ENCODE measurements at places on chromosomes 6 and 20.

DNA sequence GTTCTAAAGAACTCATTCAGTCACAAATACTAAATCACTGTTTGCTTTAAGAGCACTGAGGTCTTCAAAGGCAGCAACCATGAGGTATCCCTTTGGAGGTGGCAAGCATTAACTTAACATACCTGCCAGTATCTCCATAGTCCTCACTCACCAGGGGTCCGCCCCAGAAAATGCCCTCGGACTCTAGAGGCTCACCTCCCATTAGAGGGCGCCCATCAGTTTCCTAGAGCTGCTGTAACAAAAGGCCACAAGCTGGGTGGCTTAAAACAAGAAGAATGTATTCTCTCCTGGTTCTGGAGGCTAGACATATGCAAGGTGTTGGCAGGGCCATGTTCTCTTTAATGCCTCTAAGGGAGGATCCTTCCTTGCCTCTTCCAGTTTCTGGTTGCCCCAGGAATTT, 12.0 kb upstream of the RNGTT start:
- no peak for DNase-seq

- no peak for DNase-seq
Observed at GRCh38 chr6:149999636-150000035, 25.7 kb downstream of the RAET1L start.

- DNase-seq = peak; percentile 74
Observed at GRCh38 chr20:51528263-51529027, 14.1 kb downstream of the NFATC2 start.

- no peak for DNase-seq
Observed at GRCh38 chr20:15199698-15200097, 862.3 kb upstream of the FLRT3 start.

- no peak for DNase-seq
Observed at GRCh38 chr20:47276251-47276650, 80.2 kb downstream of the ZMYND8 start.

GRCh38 chr20:60055740-60056139, 97.5 kb downstream of the CDH26 start:
- DNase-seq = peak; percentile 43

DNA sequence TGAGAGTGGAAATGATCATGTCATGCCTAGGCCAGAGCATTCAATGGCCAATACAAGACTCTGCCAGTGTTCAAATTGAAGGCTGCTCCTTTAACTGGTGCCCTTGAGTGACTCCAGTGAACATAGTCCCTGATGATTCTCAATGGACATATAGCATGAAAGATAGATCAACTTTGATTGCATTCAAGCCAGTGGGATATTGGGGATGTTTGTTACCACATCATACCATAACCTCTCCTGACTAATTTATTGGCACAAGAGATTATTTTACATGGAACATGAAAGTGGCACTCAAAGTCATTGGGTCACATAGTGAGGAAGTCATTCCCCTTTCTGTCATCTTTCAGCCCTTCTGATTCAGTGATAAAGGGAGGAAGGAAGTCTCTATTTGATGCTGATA, 139.0 kb downstream of the EYA2 start:
- DNase-seq = no peak

DNA sequence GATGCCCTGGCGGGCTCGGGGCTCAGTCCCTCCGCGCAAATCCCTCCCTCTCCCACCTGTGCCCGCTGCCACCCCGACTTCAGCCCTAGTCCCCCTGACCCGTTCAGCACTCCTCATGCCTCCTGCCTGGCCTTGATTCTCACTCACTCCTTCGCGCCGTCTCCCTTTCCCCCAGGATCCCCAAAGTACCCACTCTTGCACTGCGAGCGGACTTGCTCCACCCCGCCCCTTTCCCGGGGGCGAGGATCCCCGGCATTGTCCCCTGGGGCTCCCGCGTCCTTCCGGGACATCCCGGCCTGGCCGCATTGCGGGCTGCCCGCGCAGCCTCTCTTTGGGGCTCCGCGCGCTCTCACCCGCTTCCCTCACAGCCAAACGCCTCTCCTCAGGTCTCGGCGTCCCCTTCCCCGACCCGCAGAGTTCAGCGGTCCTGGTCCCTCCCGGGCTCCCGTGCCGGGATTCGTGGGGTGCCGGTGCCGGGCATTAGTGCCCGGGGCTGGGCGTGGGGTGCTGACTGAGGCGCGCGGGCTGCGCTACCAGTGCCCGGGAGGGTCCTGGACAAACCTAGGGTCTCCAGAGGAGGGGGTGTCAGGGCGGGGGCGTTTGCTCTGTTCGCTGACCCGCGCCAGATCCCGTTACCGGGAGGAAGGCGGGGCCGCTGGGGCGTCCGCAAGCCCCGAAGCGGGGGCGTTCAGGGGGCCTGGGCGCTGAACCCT, 45.5 kb upstream of the SUPT3H start:
- DNase-seq = peak; percentile 72

- no peak for DNase-seq
Observed at GRCh38 chr20:39851459-39851858, 837.6 kb downstream of the MAFB start.

- DNase-seq = no peak
Observed at GRCh38 chr6:154476494-154476893, 34.0 kb downstream of the CNKSR3 start.

DNA sequence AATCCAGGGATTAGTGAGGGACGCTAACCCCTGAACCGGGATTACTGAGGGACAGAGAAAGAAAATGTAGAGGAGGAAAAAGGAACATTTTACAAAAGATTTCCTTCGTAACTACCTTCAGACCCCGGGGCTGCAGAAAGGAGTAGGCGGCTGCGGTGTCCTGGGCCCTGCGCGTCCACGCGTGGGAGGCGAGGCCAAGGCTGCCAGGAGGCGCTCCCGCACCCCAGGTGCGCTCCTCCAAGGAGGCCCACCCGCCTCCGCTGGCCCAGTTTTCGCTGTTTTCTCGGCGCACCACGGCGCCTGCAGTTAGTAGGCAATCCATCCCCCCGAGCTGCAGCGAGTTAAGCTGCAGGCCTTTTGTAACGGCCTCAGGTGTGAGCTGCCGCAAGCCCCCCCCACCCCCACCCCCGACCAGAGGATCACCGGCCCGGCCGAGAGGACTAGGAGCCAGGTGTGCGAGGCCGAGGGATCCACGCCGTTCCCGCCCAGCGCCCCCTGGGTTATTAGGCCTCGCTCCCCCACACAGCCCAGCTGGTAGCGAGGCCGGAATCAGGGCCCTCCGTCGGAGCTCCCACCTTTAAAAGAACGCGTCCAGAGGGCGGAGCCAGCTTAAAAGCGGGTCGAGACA, 380.3 kb upstream of the ARID1B start:
- DNase-seq = peak; percentile 19

- no peak for DNase-seq
Observed at GRCh38 chr6:11804701-11805100, 26.1 kb upstream of the ADTRP start.

- DNase-seq = no peak
Observed at GRCh38 chr6:129364037-129364436, 345.9 kb downstream of the ARHGAP18 start.

DNA sequence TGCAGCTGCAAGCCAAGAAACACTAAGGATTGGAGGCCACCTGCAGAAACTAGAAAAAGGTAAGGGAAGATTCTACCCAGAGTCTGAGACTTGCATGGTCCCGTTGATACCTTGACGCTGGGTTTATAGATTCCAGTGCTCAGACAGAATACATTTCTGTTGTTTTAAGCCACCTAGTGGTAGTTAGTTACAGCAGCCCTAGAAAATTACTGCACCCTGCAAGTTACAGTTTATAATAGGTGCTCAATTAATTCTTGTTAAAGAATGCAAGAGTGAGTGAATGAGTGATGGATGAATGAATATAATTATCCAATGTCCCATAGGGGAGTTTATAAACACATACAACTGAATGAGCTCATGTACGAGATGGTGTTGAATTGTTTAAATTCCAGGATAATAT, 453.1 kb upstream of the SLC35B3 start:
- no peak for DNase-seq

GRCh38 chr6:31558631-31559500, 11.5 kb downstream of the NFKBIL1 start:
- DNase-seq = peak; percentile 56

GRCh38 chr20:15267935-15268334, 930.5 kb upstream of the FLRT3 start:
- no peak for DNase-seq

DNA sequence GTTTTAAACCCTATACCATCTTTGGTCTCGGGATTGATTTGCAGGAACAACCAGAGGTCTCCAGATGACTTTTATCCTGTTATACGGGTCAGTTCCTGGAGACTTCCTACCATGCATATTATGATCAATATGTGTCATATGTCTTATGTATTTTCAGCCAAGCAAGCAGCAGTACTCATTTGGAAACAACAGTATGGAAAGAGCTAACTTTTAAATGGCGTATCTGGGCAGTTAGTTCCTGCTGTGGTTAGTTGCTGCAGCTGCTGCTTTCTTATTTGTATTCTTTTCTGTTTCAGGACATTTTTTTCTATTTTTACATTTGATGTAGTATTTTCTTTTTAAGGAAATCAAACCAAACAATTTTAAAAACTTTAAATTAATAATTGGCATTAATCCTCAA, 207.5 kb downstream of the MANEA start:
- no peak for DNase-seq

DNA sequence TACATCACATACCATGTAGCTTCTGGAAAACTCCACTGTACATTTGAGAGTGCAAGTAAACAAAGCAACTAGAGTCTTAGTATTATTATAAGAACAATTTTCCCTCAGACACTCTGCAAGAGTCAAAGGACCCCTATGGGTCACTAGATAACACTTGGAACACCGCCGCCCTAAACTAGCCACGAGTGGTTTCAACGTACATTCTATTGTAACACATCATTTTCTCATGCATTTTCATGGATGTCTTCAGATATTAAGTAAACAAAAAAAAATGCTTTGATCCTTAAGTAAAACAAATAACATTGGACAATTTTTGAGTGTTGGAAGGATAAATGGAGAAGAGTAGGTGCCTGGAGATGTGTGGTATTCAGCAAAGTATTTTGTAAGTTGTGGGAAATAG, 3.2 kb upstream of the RNF146 start:
- DNase-seq = no peak

DNA sequence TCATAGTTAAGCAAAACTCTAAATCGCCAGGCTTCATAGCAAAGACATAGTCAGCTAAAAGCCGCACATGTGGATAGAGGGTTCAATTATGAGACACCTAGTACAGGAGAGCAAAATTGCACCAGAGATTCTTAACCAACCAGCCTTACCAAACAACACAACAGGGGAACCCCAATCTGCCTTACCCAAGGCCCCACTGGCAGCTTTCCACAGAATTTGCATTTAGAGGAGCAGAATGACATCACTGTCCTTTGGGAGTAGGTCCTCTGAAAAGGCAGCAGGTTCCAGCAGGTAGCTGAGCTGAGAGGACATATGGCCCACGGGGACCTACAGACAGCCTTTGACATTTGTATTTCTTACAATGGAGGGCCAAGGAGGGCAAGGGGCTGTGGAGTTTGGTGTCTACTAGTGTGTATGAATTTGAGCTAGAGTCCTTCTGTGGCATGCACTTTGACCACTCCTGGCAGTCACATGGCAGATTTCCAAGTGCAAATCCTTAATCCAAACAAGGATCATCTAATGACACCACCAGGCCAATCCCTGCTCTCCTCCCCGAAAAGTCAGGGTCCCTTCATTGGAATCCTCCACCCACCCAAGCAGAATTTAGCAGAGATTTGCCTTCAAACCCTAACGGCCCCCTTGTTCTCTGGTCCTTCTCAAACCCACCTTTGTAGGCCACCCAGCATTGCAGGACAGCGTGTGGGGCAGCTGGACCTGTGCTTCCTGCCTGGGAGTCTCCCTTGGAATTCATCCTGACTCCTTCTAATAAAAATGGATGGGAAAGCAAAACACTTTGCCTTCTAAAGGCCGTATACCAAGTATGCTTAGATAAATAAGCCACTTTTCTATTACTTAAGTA, 171.2 kb upstream of the SUPT3H start:
- DNase-seq = no peak

DNA sequence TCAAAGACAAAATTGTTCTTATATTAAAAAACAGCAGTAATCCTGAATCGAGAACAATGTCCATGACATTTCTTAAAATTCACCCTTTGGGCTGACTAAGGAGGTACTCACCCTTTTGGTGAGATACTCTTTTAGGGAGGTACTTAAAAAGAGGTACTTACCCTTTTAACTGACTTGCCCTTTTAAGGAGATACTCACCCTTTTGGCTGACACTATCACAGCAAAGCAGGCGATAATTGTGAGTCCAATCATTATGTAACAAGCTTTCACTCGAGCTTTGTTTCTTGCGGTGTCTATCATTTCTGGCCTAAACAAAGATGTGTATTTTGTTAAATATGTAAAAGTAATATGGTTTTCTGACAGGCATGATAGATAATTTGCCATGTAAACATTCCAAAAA, 3.7 kb downstream of the FAM162B start:
- no peak for DNase-seq

GRCh38 chr20:23401051-23401450, 20.2 kb downstream of the NAPB start:
- DNase-seq = no peak

GRCh38 chr6:36666826-36667591, 11.5 kb upstream of the CDKN1A start:
- no peak for DNase-seq

GRCh38 chr6:157755746-157756411, 67.2 kb upstream of the SNX9 start:
- peak; percentile 69 for DNase-seq

- no peak for DNase-seq
Observed at GRCh38 chr6:73769976-73770375, 74.0 kb downstream of the CD109 start.

- DNase-seq = no peak
Observed at GRCh38 chr20:515696-516095, 27.9 kb downstream of the CSNK2A1 start.

DNA sequence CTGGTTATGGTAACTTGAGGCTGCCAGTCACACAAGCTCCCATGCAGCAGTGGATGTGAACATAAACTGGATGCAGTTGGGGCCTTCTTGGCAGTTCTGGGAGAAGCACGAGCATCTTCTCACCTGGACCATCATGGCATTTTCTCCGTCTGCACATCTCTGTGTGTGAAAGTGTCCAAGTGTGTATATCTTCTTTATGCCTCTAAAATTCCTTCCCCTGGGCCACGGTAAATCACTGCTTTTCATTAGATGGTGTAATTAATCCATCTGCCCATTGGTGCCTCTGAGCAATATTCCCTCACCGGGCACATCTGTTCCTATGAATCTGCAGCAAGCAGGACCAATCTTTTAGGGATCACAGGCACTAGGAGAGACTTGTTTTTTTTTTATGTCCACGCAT, 138.0 kb downstream of the MAP3K7 start:
- no peak for DNase-seq

DNA sequence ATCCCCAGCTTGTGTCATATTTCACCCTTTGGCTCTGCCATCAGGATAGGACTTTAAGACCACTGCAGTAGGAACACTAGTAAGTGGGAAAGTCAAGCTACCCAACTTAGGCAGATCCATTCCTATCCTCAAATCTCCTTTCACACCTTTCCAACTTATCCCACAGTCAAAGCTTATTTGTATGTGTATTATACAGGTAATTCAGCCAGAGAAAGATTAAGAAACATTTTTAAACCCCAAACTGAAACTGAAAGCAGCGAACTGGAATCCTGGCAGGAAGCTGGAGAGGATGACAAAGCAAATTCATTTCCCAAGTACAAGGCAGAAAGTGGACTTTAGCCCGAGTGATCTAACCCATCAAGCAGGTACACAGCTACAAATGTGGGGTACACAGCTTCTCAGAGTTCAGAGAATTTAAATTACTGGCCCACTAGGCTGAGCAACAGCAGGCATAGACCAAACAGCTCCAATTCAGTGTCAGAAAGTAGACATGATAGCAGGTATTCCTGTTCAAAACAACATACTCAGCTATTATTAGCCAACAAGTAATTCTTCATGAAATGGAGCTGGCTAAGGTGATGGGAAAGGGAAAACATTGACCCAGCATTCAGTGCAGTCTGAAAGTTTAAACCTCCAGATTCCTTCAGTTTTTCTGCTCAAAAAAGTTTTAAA, 39.1 kb downstream of the ILRUN start:
- no peak for DNase-seq

Data from stimulated activated naive CD8-positive, alpha-beta T cell treated with anti-CD3 and anti-CD28 coated beads, Interleukin-15, amount 100 ng/mL, for 72 hours (primary cell).